Stimulated activated CD8-positive, alpha-beta memory T cell treated with anti-CD3 and anti-CD28 coated beads, Interleukin-4, amount 100 ng/mL, for 1 hour (primary cell): ENCODE measurements at places on chromosomes 6 and 20.

GRCh38 chr6:38353310-38354036 lies 286.3 kb downstream of the BTBD9 start:
- DNase-seq, result no peak

DNA sequence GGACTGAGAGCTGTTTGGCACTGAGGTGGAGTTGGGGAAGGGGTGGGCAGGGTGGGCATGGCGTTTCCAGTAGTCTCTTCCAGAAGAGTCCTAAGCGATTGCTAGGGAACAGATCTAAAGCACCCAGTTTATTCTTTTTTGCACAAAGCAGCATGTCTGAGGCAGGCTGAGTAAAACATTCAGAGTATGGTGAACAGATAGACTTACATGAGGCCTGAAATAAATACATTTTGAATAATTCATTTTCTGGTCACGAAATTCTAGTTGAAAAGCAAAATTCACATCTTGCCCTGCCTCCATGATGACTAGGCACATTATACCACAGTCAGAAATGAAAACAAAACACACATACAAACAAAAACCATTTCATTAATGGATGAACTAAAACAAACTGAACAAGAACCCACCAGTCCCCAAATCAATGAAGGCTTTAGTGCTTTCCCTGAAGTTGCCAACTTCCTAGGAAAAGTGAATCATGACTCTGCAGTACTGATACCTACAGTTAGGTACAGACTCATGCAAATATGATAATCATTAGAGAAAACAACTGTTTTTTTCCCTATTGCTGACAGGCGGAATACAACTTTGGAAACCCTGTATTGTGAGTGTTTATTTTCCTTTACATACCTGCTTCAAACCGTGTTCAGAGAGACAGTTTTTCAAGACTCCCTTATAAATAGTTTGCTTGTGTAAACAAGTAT lies 702.9 kb upstream of the POU3F2 start:
- DNase-seq, result no peak

DNA sequence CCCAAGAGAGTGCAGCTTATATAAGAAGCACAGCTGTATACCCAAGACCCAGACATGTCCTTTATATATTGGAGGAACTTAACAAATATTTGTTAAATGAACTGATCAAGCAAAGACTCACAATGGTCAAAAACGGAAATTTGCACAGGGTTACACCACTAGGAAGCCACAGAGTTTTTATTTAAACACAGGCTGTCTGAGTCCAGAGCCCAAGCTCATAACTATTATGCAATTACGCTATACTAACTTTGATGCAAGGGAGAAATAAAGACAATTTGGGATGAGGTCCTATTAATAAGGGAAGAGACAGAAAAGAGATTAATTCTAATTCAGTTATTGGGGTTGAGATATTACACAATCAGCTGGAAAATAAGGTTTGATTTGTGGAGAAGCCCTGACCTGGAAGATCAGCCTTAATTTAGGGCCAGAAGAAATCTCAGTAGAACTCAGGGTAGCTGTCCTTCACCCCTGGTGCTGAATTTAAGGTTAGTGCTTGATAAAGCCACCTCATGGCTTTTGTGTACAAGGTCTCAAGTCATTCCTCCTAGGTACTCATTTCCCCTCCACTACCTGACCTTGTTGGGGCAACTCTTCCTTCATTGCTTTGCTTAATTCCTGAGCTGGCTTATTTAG lies 10.5 kb upstream of the ZNF334 start:
- no peak for DNase-seq

DNA sequence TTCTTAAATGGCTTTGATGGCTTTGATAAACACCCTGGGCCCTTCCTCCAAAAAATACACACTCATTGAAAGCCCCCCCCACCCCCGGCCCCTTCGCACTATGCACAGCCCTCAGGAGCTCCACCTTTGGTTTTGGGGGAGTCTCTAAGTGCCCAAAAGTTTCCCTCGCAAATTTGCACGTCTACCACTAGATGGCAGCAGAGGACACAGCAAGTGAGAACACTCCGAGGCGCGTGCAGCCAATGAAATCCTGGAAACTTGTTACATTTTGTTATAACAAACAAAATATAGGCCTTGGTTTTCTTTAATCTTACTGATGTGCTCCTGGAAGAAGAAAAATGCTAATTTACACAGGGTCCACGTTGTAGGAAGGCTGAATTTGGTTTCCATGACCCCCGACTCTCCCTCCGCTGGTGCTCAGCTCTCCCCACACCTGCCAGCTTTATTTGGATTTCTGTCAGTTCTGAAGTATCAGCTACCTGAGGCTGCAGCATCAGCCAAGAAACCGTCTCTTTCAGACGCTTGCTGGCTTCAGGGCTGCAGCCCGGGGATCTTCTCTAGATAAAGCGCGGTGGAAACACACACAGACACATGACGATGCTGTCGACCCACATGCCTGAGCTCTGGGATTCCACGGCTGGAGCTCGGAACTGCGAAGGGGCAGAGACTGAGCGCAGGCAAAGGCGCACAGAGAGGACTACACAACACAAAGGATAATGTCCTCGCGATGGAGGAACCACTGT lies 148.3 kb upstream of the RPS6KA2 start:
- peak; percentile 41 for DNase-seq

DNA sequence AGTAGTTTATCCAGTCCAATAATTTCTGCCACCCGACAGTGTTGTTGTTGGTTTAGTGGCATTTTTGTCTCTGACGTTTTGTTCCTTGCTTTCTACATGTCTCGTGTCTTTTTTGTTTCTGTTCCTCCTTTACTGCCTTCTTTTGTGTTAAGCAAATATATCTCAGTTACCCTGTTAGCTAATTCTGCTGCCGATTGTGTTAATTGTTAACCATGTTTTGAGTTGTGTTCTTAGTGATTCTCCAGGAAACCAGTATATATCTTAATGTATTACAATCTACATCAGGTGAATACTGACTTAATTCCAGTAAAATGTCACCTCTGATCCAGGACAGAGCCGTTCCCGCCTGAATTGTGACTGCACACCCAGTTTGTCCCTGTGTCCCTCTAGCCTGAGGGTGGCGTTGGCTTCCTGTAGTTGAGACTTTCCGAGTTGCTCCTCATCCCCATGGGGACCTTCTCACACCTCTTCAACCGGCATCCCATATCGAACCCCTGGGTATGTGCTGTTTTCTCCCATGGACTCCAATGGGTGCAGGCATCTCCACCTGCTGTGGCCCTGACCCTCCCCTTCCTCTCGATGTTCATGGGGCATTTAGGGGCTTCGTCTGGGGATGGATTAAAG lies 35.8 kb upstream of the BHLHE23 start:
- DNase-seq, result no peak

- no peak for DNase-seq
Measured at GRCh38 chr20:37403107-37404033, 57.4 kb downstream of the SRC start.

GRCh38 chr6:130794738-130795137 lies 32.5 kb upstream of the SMLR1 start:
- DNase-seq, result no peak

- no peak for DNase-seq
Measured at GRCh38 chr6:40556881-40557280, 30.3 kb downstream of the LRFN2 start.

- no peak for DNase-seq
Measured at GRCh38 chr6:147699637-147700036, 191.1 kb downstream of the SAMD5 start.
